ENCODE measurements at places on chromosomes 16 and 17. TPM values are rescaled to one million over a fixed set of nuclear protein-coding genes. Genes with fewer than 3 reads are reported as not detected.
A peak's percentile ranks its signal among the peaks of the same experiment; 100 is the strongest.

DNA sequence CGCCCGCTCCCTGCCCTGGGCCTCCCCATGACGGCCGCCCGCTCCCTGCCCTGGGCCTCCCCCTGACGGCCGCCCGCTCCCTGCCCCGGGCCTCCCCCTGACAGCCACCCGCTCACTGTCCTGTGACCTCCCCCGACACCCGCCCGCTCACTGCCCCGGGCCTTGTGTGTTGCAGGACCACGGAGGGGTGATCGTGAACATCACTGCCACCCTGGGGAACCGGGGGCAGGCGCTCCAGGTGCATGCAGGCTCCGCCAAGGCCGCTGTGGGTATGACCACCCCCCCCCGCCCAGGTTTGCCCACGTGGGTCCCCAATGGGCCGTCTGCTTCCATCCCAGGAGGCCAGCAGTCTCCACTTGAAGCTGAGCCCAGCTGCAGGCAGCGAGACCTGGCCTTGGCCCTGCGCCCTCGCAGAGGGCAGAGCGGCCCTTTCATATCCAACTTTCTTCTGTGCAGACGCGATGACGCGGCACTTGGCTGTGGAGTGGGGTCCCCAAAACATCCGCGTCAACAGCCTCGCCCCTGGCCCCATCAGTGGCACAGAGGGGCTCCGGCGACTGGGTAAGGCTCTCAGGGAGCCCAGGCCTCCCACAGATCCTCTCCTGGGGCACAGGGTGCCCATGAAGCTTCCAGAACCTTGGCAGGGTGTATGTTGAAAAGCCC, 9.0 kb downstream of the DECR2 start:
- DNase-seq: no peak

- DNase-seq: no peak
Observed at GRCh38 chr16:27270349-27270748, 1.8 kb upstream of the NSMCE1 start.

GRCh38 chr16:85225257-85225656, 113.0 kb upstream of the CIBAR2 start:
- no peak for DNase-seq

DNA sequence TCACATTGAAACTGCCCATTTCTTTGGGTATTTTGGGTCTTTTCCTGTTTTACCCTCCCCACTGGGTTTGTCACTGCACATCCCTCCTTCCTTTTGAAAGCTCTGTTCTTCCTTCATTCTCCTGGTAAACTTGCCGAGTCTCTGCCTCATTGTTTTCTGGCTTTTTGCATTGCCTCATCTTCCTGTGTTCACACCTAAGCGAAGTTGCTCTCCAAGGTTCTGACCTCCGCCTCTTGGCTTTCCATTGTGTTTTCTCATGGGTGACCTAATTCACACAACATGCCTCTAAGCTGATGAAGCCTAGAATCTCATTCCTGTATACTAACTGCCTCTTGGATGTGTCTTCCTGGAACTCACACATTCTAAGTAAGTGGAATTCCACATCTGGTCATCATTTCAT, 1096.1 kb upstream of the EEF2KMT start:
- no peak for DNase-seq

DNA sequence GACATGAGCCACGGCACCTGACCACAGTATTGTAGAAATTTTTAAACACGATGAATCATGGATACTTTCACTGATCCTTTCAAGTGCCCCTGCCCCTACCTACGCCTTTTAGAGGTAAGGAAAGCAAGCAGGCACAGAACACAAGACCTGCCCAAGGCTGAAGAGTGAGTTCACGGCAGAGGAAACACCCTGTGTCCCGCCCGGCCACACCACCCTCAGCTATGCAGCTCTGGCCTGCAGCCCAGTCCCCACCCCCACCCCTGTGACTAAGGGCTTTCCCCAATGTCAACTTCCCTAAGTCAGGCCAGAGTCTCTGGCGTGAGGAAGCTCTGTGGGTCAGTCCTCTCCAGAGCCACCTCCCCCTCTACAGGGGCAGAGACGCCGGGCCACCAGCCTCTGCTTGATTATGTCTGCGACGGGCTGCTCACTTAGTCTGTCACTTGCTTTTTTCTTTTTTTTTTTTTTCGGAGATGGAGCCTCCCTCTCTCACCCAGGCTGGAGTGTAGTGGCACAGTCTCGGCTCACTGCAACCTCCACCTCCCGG, 8.4 kb downstream of the SLC16A5 start:
- DNase-seq: peak; percentile 80

DNA sequence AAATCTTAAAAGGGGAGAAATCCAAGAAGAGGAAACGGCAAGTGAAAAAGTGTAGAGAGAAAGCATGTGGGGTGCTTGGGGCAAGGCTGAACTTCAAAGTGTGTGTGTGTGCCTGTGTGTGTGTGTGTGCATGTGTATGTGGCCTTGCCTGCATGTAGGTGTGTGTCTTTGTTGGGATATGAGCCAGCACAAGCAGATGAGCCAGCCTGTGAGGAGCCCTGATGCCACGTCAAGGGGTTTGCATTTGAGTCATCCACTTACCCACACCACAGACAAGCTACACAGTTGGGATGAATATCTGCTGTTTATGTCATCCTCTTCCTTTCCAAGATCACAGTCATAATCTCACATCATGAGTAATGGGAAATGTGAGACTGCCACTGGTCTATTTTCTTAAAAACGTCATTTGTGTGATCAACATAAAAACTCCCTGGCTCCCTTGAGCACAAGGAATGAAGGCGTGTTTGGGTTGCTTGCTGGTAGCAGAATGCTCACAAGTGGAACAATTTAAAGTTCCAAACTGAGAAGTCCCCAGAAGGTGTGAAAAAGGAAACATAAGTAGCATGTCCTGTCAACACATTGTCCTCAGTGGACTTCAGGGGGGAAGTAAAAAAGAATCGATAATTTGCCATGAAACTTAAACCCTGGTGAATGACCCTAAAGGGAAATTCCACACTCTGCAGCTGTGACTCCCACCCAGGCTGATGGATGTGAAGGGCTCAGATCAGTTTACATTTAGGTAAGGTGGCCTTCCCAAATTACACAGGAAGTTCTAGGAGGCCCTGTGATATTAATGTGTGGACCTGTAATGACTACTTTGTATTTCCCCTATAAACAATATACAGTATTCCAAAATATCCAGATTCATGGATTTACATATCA, 14.7 kb downstream of the KCTD19 start:
- no peak for DNase-seq

DNA sequence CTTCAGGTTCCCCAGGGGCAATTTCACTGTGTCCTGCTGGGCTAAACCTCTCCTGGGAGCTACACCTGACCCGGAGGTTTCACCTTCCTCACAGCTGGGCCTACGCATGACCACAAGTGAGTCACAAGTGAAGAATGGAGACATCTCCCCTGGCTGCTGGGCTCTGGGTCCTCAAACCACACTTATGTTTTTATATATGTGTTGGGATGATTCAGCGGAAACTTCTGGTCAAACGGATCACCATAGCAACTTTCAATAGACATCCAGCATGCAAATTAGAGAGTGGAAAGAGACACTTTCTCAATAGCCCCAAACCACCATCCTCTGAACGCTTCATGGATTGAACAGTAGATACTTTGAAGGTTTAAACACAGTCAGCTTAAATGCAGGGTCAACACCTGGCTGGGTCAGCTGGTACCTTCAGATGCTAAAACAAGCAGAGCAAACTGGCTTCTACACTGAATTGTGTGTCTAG, 28.0 kb upstream of the MAF start:
- no peak for DNase-seq

GRCh38 chr16:67844497-67844896, 2.2 kb upstream of the NUTF2 start:
- DNase-seq: no peak

- DNase-seq: no peak
Observed at GRCh38 chr17:12088035-12088434, 67.4 kb downstream of the MAP2K4 start.

DNA sequence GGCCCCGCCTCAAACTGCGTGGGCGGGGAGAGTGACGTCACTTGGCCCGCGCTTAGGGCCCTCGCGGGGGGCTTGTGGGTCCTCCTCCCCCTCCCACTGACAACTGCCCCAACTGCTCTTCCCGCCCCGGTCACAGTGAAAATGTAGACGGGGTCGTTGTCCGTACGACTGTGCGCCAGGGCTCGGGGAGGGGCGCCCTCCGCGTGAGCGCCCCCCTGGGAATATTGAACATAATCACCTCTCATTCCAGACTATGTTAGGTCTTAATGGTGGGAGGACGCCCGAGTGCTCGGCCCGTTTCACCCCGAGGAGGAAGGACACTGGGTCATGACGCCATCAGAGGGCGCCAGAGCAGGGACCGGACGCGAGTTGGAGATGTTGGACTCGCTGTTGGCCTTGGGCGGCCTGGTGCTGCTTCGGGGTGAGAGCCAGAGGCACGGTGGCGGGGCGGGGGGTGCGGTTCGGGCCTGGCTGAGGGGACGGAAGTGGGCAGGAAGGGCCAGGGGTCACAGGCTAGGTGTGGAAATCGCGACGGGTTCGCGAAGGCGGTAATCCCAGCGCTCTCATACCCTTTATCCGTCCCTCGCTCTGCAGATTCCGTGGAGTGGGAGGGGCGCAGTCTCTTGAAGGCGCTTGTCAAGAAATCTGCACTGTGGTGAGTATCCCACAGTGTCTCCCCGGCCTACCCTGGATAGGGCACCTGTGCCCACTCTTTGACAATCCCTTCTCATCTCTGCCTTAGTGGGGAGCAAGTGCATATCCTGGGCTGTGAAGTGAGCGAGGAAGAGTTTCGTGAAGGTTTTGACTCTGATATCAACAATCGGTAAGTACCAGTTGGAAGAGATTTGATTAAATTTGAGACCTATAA, at the start of gene ELP5:
TSS of gene ELP5 (plus strand) at position 40 of the 868 bp plus-strand sequence. CDS start at position 376, 336 bp downstream.
- peak; percentile 93 for DNase-seq

- peak; percentile 64 for DNase-seq
Observed at GRCh38 chr17:82703935-82704865, 5.7 kb upstream of the RAB40B start.

DNA sequence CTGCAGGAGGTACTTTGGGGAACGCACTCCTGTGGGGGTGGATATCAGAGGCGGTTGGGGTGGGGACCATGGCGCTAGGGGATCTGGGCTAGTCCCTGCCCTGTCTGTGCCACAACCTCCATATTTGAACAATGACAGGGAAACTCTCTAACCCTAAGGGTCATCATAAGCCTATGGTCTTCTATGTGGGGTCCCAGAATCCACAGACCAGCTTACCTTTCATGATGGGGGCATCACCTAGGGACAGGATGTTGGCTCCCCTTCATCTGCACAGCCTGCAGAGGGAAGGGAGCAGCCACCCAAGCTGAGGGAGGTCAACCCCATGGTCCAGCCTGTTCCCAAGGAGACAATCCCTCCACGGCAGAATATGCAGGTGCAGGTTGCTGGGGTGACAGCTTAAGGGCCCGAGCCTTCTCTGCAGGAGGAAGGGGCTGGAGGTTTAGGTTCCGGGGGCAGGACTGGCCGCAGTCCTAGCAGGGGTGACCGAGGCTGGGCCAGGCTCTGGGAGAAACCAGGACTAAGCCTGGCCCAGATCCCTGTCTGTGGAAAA, 1.7 kb downstream of the ORAI3 start:
- no peak for DNase-seq

DNA sequence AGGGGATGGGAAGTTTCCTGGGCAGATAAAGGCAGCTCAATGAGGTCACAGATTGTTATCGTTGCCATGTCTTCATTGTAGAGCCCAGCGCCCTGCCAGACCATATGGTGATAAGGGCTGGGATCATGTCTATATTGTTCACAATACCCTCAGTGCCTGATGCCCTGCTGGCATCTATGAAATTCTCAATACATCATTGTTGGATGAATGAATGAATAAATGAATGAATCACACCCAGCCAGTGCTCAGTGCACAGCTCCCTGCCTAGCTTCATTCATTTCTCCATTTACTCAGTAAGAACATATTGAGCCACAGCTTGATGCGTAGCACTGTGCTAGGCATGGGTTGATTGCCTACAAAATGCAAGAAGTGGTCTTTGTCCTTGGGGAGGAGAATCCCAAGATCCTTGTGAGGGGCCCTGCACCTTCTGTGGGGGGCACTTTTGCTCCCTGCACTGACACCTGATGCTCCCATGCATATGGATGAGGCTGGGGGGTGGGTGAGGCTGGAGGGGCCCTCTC, 29.7 kb downstream of the MRC2 start:
- DNase-seq: no peak

GRCh38 chr17:31320241-31320640, 1.2 kb downstream of the EVI2A start:
- DNase-seq: no peak

DNA sequence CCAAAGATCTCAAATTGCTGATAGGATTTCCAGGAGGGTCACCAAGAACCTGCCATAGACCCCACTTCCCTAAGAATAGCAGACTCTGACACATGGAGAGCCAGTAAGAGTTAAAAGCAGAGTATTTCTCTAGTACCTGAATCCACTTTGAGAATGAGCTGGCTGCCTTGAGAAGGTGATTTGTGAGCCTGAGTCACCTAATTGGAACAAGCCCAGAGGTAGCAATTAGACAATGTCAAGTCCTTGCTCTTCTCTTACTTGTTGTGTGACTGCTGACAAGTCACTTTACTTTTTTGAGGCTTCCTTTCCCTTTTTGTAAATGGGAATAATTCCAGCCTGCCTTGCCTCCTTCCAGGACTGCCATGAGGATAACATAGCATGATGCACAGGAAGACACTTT, 76.1 kb upstream of the ASIC2 start:
- DNase-seq: no peak

GRCh38 chr16:88599092-88599733, 29.0 kb downstream of the ZC3H18 start:
- no peak for DNase-seq

The KREMEN2 gene
- total RNA-seq: 2.2 TPM

The APPBP2 gene
- total RNA-seq: 29.8 TPM

The DNAI2 gene
- not detected for total RNA-seq

The PIMREG gene
- 15.8 TPM for total RNA-seq

The MYH13 gene
- not detected for total RNA-seq

The PPP1R27 gene
- 0.93 TPM for total RNA-seq

The CDK3 gene
- total RNA-seq: 6.8 TPM

The NPTX1 gene
- 0.57 TPM for total RNA-seq
